ENCODE measurements at places on chromosomes 12 and 14.

DNA sequence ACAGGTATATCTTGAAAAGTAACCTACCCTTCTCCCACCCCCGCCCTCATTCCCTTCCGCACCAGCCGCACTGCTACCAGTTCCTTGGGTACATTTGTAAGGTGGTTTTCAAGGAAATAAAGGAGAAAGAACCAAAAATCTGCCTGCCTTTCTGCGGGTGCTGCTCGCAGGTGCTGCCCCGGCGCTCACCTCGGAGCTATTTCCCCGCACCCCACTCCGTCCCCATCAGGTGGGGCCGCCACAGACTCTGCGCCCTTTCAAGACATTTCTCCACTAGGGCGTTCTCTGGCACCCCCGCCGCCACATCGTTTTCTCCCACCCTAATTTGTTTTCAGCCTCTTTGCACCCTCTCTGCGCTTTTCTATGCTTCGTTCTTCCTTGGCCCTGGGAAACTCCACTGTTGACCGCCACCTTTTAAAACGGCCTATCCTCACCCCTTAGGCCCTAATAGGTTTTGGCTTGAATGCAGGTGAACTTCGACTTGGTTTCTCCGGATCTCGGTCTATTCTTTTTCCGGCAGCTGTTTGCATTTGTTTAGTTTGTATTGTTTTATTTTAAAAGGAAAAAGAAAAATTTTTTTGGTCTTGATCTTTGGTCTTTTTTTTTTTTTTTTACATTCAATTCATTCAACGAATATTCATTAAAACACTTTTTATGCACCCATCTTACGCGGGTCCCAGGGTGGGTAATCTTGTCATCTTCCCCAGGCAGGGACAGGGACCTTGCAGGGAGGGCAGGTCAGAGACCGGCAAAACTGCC, 3.0 kb downstream of the VSX2 start:
- no peak for DNase-seq

DNA sequence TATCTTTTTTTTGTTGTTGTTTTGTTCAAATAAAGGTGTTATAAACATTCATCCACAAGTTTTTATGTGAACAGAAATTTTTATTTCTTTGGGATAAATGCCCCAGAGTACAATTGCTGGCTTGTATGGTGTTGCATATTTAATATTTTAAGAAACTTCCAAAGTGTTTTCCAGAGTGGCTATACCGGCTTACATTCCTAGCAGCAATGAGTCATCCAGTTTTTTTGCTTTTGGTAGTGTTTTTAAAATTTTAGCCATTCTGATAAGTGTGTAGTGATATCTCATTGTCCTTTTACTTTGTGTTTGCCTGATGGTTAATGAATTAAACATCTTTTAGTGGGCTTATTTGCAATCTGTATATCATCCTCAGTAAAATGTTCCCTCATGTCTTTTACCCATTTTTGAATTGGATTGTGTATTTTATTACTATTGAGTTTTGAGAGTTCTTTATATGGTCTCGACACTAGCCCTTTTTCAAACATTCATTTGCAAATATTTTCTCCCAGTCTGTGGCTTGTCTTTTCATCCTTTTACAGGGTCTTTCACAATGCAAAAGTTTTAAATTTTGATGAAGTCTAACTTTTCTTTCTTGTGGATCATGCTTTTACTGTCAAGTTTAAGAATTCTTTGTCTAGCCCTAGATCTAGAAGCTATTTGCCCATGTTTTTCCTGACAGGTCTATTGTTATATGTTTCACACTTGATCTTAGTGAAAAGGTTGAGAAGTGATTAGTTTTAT, 29.5 kb downstream of the PPP4R4 start:
- no peak for DNase-seq

GRCh38 chr12:19085090-19085489, 44.4 kb upstream of the PLEKHA5 start:
- no peak for DNase-seq

- no peak for DNase-seq
These were observed 41.7 kb upstream of the LTA4H start for GRCh38 chr12:96077081-96077480.

DNA sequence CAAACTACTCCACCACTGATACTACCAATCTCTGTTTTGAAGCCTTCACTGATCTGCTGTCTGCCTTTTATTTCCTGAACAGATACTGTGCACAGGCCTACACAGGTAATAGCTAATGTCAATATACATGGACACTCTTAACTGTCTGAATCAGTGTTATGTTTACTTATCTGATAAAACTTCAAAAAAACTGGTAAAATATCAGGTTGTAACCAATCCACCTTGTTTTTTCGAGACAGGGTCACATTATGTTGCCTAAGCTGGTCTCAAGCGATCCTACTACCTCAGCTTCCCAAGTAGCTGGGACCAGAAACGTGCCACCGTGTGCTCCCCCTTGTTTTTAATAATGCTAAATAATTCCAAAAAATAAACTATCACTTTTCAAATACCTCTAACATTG, 43.5 kb downstream of the HECTD1 start:
- DNase-seq = no peak

DNA sequence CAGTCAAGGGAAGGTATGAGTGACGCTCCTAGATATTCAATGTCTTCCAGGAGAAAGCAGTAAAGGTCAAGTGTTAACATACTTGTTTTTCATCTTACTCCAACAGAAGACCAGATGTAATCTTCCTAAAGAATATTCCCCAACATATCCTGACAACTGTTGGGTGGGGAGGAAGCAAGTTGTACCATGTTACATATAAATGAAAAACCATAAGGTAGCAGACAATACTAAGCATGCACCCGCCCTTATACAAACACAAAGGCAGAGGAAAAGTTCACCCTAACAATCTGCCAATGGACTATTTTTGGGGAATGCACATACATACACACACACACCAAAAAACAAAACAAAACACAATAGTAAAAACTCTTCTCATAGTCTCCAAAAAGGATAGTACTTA, 90.2 kb upstream of the FERMT2 start:
- DNase-seq = no peak

Measured in AML-193 (cell line).